Fibroblast of skin of left quadriceps (primary cell): ENCODE measurements at places on chromosomes 2 and 18.

DNA sequence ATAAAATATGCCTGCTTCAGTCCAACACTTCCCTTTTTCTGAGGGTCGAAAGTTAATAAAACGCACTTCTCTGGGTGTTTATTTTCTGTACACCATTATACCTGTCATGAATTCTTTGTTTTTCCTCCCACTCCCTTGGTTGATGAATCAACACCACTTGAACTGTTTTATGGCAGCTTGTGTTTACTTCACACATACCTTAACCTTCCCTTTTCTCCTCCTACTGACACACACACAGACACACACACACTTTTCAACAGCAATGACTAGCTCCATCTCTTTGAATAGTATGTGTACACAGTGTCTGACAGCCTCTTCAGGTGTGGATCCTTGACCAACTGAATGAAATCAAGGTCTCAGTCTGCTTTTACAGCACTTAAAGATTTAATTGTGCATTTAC is 91.3 kb downstream of the SATB2 start:
- DNase-seq: no peak

DNA sequence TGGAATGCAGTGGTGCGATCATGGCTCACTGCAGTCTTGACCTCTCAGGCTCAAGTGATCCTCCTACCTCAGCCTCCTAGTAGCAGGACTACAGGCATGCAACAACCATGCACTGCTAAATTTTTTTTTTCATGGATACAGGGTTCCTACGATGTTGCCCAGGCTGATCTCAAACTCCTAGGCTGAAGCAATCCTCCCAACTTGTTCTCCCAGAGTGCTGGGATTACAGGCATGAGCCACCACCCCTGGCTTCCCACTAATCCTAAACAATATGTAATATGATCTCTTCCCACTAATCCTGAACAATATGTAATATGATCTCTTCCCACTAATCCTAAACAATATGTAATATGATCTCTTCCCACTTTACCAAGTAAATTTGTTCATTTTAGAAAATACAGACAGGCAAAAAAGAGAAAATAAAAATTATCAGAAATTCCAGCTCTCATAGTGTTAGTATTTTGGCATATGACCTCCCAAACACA is 33.7 kb upstream of the C18orf32 start:
- DNase-seq: peak; percentile 24

DNA sequence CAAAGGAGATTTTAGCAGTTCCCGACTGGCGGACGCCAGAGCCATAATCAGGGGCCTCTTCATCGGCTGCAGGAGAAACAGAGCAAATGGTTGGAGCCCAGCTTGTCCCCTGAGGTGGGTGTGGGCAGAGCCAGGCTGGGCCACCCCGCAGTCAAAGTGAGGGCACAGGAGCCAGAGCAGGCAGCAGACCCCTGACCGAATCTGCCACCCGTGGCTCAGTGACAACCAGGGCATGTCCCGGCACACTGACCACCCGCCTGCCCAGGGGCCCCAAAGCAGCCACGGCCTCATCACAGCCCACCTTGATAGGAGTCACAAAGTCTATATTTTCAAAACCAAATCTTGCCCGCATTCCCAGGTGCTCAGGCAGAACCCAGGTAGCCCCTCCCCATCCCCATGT is 55.6 kb downstream of the AQP12A start:
- DNase-seq: no peak

- DNase-seq: no peak
These were observed 115.5 kb downstream of the ERBB4 start for GRCh38 chr2:212423089-212423488.

GRCh38 chr2:206176121-206176520 is 16.4 kb downstream of the EEF1B2 start:
- no peak for DNase-seq

DNA sequence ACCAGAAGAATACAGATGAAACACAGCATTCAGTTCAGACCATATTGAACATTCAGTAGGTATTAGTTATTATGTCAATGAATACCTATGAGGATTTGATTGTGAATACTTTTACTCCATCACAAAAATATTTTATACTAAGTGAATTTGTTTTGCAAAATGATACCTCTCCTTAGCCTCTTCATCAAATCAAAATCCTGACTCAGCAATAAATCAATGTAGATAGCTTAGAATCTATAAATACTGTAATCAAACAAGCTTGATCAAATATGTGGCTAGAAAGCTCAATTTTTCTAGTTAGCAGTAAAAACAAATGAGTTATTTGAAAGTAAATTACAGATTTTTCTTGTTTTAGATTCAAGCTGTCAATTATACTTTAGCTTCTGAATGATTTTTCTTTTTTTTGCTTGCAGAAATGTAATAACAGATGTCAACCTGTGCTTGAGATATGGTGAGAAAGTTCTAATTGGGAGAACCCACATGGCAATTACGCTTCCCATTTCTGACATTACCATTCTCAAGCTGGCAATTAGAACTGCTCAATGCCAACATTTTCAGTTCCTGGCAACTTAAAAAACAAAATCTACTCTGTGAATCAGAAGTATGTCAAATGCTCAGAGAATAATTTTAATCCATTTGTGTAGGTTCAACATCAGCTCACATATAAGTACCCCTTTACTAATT is 109.6 kb downstream of the PRELID3A start:
- no peak for DNase-seq

GRCh38 chr2:121064186-121064585 is 220.8 kb downstream of the TFCP2L1 start:
- DNase-seq: no peak

DNA sequence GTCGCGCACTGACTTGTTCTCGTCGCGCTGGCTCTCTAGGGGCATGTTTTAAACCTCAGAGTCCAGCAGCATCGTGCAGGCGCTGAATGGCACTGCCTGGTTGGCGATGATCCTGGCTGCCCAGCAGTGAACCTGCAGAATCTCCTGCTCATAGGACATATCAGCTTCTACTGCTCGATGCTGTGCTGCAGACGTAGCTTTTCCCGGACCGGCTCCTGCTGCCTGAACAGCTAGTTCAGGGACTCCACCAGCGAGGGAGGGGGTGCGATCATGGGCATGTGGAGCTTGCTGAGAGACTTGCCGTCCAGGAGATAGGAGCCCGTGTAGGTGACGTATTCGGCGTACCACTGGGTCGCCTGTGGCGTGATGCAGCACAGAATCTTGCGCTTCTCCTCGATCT is 890.0 kb upstream of the LRRTM1 start:
- DNase-seq: no peak

DNA sequence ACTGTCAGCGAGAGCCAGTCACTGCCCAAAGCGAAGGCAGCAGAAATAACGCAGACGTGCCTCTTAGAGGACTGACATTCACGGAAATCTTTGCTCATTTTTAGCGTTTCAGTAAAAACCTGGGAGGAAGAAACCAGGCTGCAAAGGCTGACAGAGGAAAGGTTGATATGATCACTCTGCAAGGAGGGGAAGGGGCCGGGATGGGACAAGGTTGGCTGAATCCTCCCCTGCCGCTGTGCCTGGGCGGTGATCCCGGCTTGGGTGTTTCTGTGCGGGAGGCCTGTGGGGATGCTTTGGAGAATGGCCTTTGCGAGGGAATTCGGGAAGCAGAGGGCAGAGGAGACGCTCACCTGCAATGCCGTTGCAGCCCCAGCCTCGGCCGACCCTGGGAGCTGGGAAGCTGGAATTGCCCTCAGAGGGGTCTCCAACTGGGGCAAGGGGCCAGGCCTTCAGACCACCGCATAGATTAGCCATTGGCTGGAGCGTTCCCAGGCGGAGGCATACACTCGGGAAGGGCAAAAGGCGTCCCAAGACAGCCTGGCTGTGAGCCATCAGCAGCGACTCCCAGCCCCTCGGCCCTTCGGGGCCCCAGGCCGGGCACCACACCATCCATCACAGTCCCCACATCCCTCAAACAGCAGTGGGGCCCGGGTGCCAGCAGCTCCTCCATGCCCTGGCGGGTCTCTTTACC is 111.7 kb upstream of the GPC1 start:
- DNase-seq: no peak

GRCh38 chr18:26536032-26536431 is 12.3 kb downstream of the KCTD1 start:
- no peak for DNase-seq

DNA sequence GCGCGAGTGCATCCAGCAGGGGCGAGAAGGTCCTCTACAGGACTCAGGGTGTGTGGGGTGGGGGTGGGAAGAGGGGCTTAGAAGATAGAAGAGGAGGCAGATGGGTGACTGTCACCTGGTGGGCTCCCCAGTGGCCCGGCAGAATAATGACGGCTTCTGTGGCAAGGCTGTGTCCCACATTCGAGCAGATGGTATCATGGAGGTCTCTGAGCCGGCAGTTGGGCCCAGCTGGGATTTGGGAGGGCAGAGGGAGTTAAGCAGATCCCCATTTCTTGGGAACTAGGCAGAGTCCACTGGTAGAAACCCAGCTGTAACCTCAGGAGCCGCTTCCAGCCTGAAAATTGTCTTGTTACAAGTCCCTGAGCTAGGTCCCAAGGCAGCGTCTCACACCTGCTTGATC is 28.4 kb upstream of the DTNB start:
- DNase-seq: no peak

GRCh38 chr2:153871231-153872221 is at the start of gene GALNT13:
Gene GALNT13 (plus strand): TSS chr2:153871922.
- peak; percentile 12 for DNase-seq

DNA sequence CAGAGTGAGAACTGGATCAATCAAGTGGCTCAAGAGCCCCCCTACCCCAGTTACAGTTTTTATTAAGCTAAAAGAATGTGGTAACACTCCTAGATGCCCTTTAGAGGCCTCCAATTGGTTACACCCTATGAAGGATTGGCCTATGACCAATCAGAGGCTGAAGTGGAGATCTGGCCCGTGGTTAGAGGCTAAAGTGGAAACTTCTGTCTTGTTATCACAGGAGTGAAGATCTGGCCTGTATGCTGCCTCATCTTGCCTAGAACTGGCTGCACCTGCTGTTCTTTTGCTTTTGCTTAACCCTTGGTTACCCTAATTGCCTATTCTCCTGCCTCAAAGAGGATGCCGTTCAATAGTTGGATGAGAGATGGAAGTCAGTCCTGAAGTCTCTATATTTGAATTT is 100.1 kb upstream of the MAP2 start:
- no peak for DNase-seq

GRCh38 chr2:97907369-97908100 is 88.2 kb downstream of the TMEM131 start:
- DNase-seq: no peak

DNA sequence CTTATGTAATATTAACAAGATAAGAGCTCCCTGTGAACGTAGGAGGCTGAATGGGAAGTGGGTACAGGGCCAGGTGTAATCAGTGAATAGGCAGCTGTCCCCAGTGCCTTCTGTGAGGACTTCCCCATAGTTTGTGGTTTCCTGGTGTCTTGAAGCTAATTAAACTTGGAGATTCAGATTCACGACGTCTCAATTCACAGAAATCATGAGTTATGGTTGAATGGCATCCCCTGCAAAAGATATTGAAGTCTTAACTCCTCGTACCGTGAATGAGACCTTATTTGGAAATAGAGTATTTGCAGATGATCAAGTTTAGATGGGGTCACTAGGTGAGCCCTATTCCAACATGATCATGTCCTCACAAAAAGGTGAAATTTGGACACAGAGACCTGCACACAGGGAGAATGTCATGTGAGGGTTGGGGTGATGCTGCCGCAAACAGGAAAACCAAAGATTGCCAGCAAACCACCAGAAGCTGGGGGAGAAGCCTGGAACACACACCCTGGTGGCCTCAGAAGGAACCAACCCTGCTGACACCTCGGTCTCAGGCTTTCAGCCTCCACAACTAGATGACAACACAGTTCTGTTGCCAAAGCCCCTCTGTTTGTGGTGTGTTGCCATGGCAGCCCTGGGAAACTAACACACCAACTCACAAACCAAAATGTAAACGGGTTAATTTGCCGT is 13.2 kb downstream of the ARL4C start:
- DNase-seq: no peak

GRCh38 chr18:9831036-9831722 is 54.6 kb upstream of the TXNDC2 start:
- no peak for DNase-seq

GRCh38 chr2:22020091-22020742 is 896.4 kb downstream of the TDRD15 start:
- DNase-seq: no peak

DNA sequence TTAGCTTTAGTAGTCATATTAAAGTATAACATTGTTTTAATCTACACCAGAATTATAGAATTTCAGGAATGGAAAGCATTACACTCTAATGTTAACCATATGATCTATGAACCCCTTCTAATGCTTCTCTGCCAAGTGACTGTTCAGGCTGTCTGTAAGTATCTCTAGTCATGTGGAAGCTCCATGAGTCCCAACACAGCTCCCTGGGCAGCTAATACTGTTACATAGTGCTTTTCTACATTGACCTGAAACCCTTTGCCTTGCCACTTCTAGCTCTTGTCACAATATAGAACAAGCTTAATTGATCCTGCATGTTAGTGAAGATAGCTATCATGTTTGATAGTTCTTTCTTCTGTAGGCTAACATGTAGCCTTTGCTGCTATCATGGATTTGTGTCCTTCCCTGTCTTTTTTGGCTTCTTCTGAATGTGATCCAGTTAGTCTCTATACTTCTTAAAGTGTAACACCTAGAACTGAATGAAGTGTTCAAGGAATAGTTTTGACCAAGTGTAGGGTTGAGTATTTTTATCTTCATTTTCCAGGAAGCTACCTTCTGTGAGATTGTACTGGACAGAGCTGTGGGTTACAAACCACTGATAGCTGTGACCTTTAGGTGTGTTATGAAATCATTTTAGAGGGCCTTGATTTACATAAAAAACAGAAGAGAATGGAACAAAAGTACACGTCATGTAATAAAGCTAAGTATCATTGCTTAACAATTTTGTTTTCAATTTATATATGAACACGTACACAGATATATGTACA is 23.7 kb downstream of the BABAM2 start:
- peak; percentile 42 for DNase-seq

GRCh38 chr2:155393406-155393805 is 694.9 kb downstream of the KCNJ3 start:
- DNase-seq: no peak

DNA sequence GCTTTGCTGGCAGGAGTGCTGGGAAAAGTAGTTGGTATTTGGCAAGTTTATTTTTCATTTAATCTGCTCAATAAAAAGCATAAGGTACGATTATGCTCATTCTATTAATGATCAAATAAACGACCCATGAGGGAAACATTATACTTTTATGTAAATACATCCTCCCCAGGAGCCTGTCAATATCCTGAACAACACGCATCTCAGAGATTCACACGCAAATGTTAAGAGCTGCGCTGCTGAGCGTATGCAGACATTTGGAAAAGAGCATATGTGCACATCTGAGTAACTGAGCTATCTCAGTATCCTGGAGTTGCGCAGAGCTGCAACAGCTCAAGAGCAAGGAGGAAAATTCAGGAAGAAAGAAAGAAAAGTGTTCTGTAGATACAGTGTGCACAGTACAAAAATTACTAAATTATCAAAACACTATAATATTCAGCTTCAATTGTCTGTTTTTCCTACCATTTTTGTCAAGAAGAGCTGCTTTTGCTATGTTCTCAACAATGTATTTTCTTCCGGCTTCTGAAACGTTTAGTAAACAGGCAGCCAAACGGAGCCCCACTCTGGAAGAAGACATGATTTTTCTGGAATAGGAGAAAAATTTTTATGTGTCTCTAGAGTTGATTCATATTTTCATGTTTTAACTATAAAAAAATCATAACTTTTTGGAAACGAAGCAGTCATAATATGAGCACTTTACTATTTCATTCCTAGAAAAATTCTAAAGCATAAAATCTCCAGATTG is 2.4 kb downstream of the FTCDNL1 start:
- DNase-seq: no peak
